ENCODE measurements at places on chromosomes 4 and X.

DNA sequence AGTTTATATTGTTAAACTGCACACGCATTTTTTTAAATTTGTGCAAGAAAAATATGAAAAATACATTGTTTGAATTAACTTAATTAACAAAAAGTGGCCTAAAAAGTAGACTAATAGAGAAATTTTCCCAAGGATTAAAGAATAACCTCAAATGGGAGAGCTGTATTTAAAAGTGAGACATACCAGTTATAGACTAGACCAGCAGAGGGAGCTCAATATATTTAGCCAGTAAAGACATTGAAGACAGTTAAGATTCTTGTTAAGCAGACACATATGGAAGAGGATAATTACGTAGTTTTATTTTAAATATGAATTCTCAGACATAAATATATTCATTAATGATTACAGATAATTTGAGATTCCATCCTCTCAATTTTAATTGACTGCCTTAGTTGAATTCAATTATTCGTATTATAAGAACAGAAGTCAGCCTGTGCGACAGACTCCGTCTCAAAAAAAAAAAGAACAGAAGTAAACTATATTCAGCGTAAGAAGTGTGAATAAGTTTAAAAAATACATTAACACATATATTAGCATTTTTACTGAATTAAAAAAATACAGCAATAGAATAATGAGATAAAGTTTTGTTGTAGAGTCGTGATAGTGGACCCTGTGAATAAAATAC lies 64.8 kb downstream of the GLRA3 start:
- H3K27ac ChIP-seq = no peak overlapping the region
- no peaks in the 10 kb centered on the region for H3K27me3 ChIP-seq
- H3K4me3 ChIP-seq = no peak overlapping the region
- no peaks in the 10 kb centered on the region for H3K36me3 ChIP-seq
- DNase-seq = no peak
- no peaks in the 10 kb centered on the region for H3K4me1 ChIP-seq

DNA sequence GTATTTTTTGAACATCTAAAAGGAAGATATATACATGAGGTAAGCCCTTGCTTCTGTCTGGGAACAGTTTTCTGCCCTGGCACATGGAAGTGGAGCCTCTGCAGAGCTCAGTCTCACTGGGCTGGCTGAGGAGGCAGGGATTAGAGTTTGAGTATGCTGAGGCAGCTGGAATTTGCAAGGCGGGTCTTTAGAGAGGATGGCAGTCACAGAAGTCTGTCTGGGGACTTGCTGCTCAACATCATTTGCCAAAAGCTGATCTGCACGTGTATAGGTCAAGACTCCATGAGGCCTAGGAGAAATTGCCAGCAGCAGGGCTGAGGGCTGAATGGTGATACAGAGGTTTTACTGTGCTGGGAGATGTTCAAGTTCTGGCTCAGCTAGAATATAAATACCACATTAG lies 163.6 kb upstream of the ANK2 start:
- no peaks in the 10 kb centered on the region for H3K27me3 ChIP-seq
- H3K4me3 ChIP-seq = no peak overlapping the region
- H3K36me3 ChIP-seq = no peaks in the 10 kb centered on the region
- no peak overlapping the region for H3K27ac ChIP-seq
- DNase-seq = no peak

GRCh38 chrX:69311936-69312670 lies 146.8 kb upstream of the PJA1 start:
- no peaks in the 10 kb centered on the region for H3K27me3 ChIP-seq
- no peaks in the 10 kb centered on the region for H3K4me1 ChIP-seq
- H3K27ac ChIP-seq = no peak overlapping the region

DNA sequence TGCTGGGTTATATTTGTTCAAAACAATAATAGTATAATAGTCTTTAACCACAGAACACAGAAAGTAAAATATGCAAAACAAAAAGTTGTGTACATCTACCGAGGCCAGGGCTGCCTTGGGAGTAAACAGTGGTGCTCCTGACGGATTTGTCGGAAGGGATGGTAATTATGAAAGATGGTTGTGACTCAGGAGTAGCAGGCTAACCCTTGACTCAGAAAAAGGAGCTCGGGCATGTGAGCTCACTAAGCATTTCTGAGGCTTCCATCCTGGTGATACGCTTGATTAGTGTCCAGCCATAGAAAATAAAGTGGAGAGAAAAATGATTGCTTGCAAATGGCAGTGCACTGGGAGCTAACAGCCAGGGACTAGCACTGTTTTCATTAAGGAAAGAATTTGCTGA lies 53.2 kb upstream of the SPANXB1 start:
- H3K4me3 ChIP-seq = no peak overlapping the region
- H3K27ac ChIP-seq = no peak overlapping the region
- H3K27me3 ChIP-seq = no peaks in the 10 kb centered on the region
- H3K36me3 ChIP-seq = no peaks in the 10 kb centered on the region

DNA sequence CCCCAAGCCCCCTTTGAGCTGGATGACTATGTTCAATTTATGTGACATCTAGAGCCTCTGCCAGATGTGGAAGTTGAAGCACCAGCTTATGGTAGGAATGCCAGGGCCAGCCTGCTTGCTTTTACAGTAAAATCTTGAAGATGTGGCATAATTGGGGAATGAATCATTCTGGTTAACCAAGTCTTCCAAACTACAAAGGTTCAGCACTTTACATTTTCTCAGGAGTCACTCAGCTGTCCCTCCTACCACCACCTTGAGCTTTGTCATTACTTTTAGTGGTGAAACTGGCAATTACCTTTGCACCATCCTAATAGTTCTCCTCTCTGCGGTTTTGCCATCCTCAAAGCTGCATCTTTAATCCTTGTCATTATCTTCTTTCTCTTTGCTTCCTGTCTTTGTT lies 172.2 kb downstream of the HS6ST2 start:
- no peaks in the 10 kb centered on the region for H3K4me1 ChIP-seq
- H3K27ac ChIP-seq = no peak overlapping the region
- DNase-seq = no peak
- H3K27me3 ChIP-seq = no peaks in the 10 kb centered on the region
- no peaks in the 10 kb centered on the region for H3K36me3 ChIP-seq

GRCh38 chr4:86835677-86836076 lies 13.5 kb downstream of the SLC10A6 start:
- H3K4me3 ChIP-seq = no peak overlapping the region
- H3K27ac ChIP-seq = no peak overlapping the region
- DNase-seq = no peak
- no peaks in the 10 kb centered on the region for H3K36me3 ChIP-seq

DNA sequence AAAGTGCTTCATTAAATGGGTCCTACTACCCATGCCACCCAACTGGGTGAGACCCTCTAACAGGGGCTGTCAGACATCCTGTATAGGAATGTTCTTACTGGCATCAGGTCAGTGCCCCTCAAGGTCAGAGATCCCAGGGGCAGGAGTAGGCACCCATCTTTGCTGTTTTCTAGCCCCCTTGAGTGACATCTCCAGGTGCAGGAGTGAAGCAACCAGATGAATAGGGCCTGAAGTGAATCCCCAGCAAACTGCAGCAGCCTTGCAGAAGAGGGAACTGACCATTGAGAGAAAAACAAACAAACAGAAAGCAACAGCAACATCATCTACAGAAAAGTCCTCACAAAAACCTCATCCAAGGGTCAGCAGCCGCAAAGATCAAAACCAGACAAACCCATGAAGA lies 55.8 kb upstream of the GNRHR start:
- no peaks in the 10 kb centered on the region for H3K27me3 ChIP-seq
- H3K4me1 ChIP-seq = no peaks in the 10 kb centered on the region
- no peak overlapping the region for H3K27ac ChIP-seq
- DNase-seq = no peak
- no peaks in the 10 kb centered on the region for H3K36me3 ChIP-seq
- no peak overlapping the region for H3K4me3 ChIP-seq

DNA sequence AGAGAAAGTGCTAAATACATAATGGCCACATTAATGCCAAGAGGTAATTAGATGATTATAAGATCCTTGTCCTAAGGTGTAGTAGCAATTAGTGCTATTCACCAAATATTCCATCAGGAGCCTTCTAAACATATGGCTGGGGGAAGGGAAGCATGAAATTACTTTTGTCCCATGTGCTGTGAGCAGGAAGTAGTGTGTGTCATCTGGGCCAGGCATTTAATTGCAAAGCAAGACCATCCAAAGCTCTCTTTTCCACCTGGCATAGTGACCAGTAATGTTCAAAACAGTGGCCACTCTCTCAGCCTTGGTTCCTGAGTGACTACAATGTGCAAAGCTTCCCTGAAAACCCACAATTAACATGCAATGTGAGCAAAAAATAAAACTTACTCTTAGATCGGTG lies 144.2 kb upstream of the FAM241A start:
- no peak overlapping the region for H3K4me3 ChIP-seq
- DNase-seq = no peak
- H3K27me3 ChIP-seq = no peaks in the 10 kb centered on the region

DNA sequence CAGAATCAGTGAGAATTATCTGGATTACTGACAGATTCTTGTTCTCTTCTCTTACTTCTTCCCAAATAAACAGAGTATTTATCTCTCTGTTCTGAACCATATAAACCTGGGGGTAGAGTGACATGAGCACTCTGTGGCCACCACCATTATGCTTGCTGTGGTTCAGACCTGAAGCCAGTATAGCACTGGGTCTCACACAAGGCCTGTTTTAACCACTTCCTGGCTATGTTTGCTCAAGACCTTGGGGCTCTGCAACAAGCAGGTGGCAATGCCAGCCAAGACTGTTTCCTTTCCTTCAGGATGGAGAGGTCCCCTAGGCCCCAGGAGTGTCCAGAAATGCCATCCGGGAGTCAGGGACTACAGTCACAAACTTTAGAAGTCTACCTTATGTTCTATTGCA lies 21.7 kb upstream of the HEPH start:
- H3K4me1 ChIP-seq = peaks cover 4% of the 10 kb centered on the region
- H3K27ac ChIP-seq = no peak overlapping the region
- no peaks in the 10 kb centered on the region for H3K36me3 ChIP-seq
- no peak overlapping the region for H3K4me3 ChIP-seq
- no peaks in the 10 kb centered on the region for H3K27me3 ChIP-seq

- H3K27me3 ChIP-seq = no peaks in the 10 kb centered on the region
- no peak for DNase-seq
- no peak overlapping the region for H3K27ac ChIP-seq
- H3K36me3 ChIP-seq = no peaks in the 10 kb centered on the region
- peaks cover 7% of the 10 kb centered on the region for H3K4me1 ChIP-seq
- H3K4me3 ChIP-seq = no peak overlapping the region
Measured at GRCh38 chrX:109855501-109855900, 122.4 kb upstream of the ACSL4 start.

DNA sequence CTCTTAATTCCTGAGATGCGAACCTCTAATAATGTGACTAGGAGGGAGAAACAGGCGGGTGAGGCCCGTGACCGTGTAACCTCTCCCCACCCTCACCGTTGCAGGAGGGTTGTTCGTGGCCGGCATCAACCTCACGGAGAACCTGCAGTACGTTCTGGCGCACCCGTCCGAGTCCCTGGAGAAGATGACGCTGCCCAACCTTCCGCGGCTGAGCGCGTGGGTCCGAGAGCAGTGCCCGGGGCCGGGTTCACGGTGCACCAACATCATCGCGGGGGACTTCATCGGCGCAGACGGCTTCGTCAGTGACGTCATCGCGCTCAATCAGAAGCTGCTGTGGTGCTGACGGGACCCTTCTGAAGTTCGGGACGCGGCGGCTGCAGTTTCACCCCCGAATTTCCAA lies 17.8 kb downstream of the PLCXD1 start:
- no peaks in the 10 kb centered on the region for H3K4me1 ChIP-seq
- peaks cover 35% of the 10 kb centered on the region for H3K36me3 ChIP-seq
- H3K27me3 ChIP-seq = no peaks in the 10 kb centered on the region

GRCh38 chrX:71606536-71607216 lies 11.6 kb downstream of the CXCR3 start:
- H3K27ac ChIP-seq = peak overlapping the region; percentile 80
- no peak overlapping the region for H3K4me3 ChIP-seq
- peaks cover 35% of the 10 kb centered on the region for H3K4me1 ChIP-seq
- H3K36me3 ChIP-seq = peaks cover 77% of the 10 kb centered on the region
- H3K27me3 ChIP-seq = no peaks in the 10 kb centered on the region

DNA sequence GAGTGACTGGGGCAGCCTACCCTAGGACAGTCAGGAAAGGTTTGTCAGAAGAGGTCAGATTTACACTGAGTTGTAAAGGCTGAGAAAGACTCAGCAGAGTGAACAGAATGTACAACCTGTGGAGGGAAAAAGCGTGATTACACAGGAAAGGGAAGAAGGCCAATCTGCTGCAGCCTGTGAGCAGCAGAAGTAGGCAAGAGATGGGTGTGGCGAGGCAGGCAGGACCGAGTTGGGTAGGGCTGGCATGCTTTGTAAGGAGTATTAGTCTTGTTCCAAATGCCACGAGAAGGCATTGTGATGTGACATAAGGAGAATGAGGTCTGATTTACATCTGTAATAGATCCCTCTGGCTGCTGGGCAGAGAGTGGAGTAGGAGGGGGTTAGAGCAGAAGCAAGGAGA lies 12.6 kb downstream of the SGMS2 start:
- H3K4me3 ChIP-seq = no peak overlapping the region
- H3K36me3 ChIP-seq = no peaks in the 10 kb centered on the region
- DNase-seq = no peak
- no peaks in the 10 kb centered on the region for H3K4me1 ChIP-seq
- H3K27ac ChIP-seq = no peak overlapping the region
